ENCODE measurements at places on chromosomes 6 and 20.

DNA sequence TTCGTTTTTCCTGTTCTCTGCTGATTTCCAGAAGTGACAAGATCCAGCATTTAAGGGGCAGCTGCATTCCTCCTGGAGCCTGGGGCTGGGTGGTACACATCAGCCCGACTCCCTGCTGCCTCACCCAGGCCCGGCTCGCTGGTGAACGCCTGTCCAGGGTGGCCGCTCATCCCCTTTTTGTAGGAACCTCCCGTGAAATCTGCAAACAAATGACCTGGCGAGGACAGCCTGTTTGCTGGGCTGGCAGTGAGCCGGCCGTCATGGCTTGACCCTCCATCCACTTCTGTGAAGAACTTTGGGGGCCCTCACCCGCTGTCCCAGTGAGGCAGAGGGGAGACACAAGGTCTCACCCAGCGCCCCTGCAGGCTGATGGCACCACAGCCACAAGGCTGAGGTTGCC is 39.0 kb downstream of the PYGB start:
- DNase-seq = no peak

- DNase-seq = no peak
Observed at GRCh38 chr6:152272486-152272885, 364.7 kb downstream of the SYNE1 start.

DNA sequence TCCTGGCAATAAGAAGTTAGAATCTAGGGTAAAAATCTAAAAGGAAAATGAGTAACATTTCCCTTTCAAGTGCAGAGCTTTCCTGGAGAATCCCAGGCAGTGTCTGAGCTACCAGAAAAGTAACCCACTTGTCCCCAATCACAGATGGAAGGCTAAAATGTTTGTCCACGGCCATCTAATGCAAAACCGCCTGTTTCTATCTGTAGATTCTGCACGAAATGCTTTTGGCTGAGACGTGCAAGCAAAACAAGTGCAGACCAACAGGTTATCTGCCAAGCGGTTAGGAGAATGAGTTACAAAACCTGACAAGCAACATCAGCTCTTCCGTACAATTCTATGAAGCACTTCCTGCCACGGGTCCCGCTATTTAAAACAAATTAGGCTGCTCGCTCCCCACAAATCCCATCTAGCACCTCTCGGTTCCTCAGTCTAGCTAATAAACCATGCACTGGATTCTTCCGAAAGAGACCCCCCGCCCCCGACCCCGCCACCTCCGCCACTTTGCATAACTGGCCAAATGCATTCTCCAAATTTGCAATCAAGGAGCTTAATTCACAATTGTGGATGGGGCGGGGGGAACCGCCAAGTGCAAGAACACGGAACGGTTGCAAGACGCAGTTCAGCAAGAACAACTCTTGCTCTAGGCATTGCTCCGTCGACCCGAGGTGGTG is 1.4 kb downstream of the ELOVL5 start:
- DNase-seq = peak; percentile 41

- DNase-seq = no peak
Observed at GRCh38 chr6:158042245-158042798, 60.7 kb downstream of the SYNJ2 start.

GRCh38 chr20:14744723-14745122 is 407.3 kb upstream of the FLRT3 start:
- no peak for DNase-seq

DNA sequence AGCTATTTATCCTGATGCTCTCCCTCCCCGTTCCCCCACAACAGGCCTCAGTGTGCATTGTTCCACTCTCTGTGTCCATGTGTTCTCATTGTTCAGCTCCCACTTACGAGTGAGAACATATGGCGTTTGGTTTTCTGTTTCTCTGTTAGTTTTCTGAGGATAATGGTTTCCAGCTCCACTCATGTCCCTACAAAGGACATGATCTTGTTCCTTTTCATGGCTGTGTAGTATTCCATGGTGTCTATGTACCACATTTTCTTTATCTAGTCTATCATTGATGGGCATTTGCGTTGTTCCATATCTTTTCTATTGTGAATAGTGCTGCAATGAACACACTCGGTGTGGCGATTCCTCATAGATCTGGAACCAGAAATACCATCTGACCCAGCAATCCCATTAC is 225.9 kb upstream of the CDH4 start:
- no peak for DNase-seq
